Activated naive CD8-positive, alpha-beta T cell treated with anti-CD3 and anti-CD28 coated beads, Interleukin-2, amount 10 ng/mL, durations not matched to agents 7 days and 5 days (primary cell): ENCODE measurements at places on chromosomes 3 and 15. TPM values are rescaled to one million over a fixed set of nuclear protein-coding genes. Genes with fewer than 3 reads are reported as not detected.

DNA sequence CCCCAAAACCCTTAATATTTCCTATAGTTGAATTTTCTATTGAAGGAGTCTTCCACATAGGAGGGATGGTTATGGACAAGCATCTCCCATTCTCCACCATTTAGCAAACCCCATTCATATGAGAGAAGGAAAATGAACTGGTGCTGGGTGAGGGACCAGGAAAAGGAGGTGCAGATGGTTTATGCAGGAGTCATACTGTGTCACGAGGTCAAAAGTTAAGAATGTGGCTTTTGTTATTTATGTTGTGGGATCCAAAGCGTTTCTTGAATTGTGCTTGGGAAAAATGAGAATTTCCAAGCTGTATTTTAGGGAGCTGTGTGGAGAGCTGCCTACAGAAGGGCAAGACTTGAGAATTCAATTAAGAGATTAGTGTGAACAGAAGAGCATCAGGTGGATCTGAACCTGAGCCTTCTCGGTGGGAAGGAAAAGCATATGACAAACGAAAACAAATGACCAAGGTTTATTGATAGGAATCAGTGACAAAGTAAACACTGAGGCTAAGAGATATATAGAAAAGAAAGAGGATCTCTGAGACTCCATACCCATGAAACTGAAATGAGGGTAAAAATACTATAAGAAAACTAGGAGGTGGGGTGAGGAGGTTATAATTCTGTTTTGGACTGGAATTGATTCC, 473.3 kb upstream of the NR2F2 start:
- DNase-seq: no peak

DNA sequence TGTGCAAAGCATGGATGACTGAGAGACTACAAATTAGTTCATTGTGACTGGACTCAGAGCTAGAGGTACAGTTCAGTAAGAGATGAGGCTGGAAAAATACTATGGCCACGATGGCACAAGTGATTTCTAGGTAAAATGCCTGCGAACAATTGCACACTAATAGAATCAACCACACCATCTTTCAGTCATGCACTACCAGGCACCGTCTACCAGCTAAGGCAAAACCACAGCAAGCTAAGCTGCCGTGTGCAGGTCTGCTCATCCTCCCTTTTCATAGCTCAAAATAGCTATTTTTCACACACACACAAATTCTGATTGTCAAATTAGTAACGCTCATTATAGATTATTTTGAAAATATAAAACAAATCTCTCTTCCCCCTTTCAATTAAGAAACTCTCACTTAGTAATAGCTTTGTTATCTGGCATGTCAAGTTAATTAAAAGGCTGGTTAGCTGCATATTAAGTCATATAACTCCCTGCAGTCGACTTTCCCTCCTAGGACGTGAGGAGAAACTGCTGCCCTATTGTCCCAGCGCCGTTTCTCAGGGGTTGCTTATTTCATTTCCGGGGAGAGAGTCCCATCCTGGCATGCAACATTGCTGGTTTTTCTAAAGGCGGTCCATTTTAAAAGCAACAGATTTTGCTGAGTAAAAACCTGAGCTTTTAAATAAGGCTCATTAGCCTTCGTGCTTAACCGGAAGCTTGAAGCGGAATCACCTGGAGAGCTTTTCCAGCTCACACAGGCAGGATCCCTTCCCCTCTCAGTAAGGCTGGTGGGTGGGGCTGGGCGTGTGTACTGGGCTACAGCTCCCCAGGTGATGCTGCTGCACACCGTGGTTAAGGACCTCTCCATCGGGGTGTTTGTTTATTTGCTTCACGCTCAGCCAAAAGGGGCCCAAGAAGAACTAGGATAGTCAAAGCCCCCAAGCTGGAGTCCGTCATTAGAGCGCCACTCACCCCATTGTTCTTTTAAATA, 16.9 kb upstream of the MEX3B start:
- no peak for DNase-seq

- DNase-seq: no peak
Measured at GRCh38 chr3:186097663-186098451, 11.0 kb downstream of the ETV5 start.

- DNase-seq: no peak
Measured at GRCh38 chr15:52392008-52392687, 96.5 kb upstream of the MYO5C start.

DNA sequence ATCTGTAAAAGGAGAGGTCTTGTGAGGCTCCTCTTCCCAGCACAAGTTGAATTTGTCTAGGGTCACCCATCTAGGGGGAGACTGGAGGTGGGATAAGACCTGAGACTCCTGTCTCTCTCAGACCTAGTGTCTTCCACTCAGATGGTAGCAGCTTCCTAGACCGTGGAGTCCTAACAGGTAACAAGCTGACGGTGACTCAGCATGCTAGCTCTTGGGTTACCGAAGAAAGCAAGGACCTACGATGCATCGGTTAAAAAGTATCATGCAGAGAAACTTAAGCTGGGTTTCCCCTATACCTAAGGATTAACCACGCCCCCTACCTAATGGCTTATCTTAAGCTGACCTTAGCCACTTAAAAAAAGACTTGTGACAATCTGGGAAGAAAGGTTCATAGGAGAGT, 7.6 kb downstream of the LRRN1 start:
- DNase-seq: no peak

GRCh38 chr3:84959470-84960271, 882 bp downstream of the CADM2 start:
- no peak for DNase-seq

DNA sequence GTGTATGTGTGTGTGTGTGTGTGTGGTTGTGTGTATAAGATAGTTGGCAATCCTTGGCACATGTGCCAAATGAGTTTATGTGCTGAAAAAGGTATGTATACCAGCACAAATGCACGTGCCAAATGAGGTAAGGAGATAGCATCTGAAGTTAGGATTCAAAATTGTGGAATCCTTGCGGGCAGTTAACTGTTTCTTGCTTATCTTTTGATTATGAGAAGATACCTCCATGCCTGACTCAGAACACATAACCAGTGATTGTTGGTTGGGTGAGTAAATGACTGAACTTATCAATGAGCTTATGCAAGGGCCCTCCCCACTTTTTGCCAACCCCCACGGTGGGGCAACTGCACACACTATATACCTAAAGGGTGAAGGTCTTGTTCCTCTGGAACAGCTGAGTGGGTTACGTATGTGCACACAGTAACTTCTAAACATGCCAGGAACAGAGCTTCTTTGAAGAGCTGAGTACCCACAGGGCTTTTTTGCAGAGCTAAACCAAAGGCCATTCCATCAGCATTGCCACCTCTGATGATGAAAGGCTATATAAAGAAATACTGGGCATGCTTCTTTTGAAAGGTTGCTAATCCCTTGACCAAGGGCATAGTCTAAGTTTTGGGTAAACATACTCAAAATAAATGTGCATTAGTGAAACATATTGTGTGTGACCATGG, 60.1 kb downstream of the MEIS2 start:
- no peak for DNase-seq

CRTAP gene
- total RNA-seq: 36.0 TPM

CHL1 gene
- total RNA-seq: not detected

TRAT1 gene
- 54.5 TPM for total RNA-seq

CTNNB1 gene
- 135 TPM for total RNA-seq
